ENCODE measurements at places on chromosomes 12 and 14. TPM values are rescaled to one million over a fixed set of nuclear protein-coding genes. Genes with fewer than 3 reads are reported as not detected.

ABCD2 gene
- total RNA-seq = 0.75 TPM

C3AR1 gene
- total RNA-seq = 23.4 TPM

BIN2 gene
- total RNA-seq = 9.4 TPM

DPF3 gene
- 0.65 TPM for total RNA-seq

Data from aorta (tissue), 5 donors.